ENCODE measurements at places on chromosomes 4 and X. TPM values are rescaled to one million over a fixed set of nuclear protein-coding genes. Genes with fewer than 3 reads are reported as not detected.

- H3K4me3 ChIP-seq: no peak overlapping the region
- no peak overlapping the region for H3K27ac ChIP-seq
- no peak for DNase-seq
Observed at GRCh38 chr4:189032606-189033338, 893.5 kb downstream of the TRIML1 start.

DNA sequence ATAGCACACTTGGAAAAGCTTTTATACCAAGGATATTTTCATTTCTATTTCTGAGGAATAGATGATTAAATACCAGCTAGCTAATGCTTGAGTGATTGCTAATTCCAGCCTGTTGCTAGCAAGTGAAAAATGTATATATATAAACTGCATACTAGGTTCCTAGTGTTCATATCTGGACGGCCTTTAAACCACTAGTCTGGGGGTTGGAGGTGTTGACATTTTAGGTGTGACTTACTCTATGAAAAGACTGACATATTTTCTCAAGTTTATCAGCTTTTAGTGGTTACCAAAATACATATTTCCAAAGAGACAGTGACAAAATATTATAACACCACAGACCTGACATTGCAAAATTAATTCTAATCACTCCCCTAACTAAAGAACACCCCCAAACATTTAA, 44.7 kb downstream of the MTMR8 start:
- H3K27me3 ChIP-seq: no peaks in the 10 kb centered on the region
- DNase-seq: no peak
- no peaks in the 10 kb centered on the region for H3K4me1 ChIP-seq
- H3K4me3 ChIP-seq: no peak overlapping the region
- H3K36me3 ChIP-seq: no peaks in the 10 kb centered on the region

DNA sequence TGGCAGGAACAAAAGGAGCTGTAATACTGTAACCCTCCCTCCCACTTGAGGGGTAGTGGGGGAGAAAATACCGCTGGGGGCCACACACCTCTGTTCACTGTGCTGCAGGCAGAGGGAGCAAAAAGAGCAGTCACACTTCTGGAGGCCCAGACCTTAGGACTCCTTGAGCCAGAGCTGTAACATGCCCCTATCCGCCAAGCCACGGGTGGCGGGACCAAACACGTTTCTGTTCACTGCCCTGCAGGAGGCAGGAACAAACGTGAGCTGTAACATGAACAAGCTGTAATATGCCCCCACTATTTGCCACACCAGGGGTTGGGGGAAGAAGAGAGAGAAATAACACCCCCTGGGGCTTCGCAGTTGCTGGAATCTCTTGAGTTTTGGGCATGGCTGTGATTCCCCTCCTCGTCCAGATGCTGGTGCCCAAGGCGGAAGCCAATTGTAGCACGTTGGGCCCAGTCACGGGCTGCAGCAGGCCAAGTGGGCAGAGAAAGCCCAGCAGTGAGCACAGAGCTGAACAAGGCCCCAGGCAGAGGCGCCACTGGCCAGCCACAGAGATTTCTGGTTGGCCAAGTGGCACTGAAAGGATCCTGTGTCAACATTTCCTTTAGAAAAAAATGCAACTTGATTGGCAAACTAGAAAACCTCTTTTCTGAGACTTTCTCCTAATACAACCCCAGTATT, 509.7 kb downstream of the INPP4B start:
- H3K27me3 ChIP-seq: no peaks in the 10 kb centered on the region
- no peak for DNase-seq
- H3K27ac ChIP-seq: no peak overlapping the region
- no peaks in the 10 kb centered on the region for H3K4me1 ChIP-seq

DNA sequence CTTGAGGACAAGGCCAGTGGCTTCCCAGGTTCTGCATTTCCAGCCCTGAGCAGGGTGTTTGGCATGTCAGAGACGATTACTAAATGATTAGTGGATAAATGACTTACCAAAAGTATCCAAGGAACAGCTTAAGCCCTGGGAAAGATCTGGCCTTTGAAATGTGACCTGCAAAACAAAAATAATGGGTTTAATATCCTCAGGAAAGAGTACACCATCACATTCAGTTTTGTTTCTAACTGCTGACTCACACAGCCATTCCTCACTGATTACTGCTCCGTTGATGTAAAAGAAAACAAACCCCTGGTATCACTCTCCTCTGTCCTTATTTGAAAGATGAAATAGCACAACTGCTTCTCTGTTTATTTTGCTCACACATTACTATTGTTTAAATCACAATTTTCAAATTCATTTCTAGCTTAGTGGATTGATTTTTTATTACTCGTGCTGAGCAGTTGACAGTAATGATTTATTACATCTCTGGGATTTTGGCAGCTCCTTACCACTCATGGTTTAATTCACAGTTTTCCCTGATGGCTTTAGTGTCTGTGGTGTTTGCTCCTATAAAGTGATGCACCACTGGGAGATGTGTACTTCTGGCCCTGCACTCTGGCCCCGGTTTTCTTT, 117.0 kb downstream of the CBLL2 start:
- no peak overlapping the region for H3K27ac ChIP-seq
- H3K4me3 ChIP-seq: no peak overlapping the region
- H3K4me1 ChIP-seq: no peaks in the 10 kb centered on the region
- DNase-seq: no peak
- no peaks in the 10 kb centered on the region for H3K36me3 ChIP-seq

The ADH1C gene
- 2.6 TPM for polyA plus RNA-seq

Data from testis (tissue), 5 donors.